Motor neuron (in vitro differentiated cells): ENCODE measurements at places on chromosomes 3 and 15.

GRCh38 chr3:64220161-64220914 is 4.9 kb downstream of the PRICKLE2 start:
- ATAC-seq: no peak

DNA sequence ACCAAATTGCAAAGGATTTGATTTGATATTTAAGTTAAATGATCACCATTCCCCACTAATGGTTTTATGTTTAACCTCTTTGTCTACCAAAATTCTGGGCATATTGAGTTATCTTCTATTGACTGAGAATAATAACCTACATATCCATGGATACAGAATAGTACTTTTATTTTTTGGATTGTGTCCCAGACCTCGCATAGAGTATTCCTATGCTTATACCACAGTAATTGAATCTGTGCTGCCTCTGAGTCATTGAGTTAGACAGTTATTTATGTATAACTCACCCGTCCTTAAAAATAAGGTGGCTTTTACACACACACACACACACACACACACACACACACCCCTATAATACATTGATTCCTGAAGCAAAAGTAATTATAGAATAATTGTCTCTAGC is 690.1 kb upstream of the BCHE start:
- peak; percentile 91 for ATAC-seq

GRCh38 chr15:59791755-59792154 is 102.6 kb upstream of the BNIP2 start:
- peak; percentile 33 for ATAC-seq

GRCh38 chr3:122263974-122264588 is 61.0 kb upstream of the CSTA start:
- no peak for ATAC-seq

DNA sequence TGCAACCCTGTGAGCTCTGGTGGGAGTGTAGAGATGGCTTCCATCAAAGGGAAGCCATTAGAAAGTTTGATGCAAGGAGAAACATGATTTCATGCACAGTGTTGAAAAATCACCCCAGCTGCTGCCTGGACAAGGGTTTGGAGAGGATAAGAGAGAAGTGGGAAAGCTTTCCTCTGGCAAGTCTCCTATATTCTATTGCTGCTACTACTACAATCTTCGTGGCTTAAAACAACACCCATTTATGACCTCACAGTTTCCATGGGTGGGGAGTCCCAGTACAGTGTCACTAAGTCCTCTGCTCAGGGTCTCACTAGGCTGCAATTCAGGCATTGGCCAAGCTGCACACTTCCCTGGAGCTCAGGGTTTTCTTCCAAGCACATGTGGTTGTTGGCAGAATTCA is 229.3 kb downstream of the TAFA4 start:
- no peak for ATAC-seq

DNA sequence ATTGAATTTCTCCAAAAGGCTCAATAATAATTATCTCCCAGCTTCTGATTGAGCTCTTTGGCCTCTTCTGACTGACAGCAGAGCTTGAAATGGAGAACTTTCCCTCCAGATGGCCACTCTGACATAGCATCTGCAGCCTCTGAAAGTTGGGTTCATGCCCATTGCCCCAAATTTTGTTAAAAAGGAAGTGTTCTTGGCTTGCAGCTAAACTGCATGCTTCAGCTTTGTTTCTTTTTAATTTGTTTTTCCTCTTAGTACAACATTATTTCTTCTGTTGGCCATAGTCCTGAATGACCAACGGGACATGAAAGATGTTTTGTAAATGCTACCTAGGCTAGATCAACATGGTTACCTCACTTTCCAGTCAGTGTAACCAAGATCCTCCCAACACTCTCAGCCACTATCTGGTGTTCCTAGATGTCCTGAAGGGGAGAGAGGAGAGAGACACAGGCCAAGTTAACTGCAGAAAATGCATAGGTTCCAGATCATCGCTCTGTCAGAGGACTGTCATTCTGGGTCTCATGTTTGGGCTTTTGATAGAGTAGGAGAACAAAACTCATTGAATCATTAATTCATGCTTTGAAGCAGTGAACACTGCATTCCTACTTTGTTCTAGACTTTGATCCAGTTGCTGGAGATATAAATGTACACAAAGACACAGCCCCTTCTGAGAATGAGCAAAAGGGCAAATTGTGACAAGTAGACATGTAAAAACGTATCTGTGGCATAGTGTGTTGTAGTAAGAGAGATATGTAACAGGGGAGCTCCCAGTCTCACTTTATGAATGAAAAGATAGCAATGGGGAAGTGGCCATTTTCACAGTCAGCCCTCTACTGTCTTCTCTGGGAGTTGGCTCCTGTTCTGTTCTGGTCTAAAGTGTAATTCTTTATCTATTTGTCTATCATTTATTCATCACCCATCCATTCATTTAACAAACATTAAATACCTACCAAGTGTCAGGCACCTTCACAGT is 156.2 kb downstream of the ZNF621 start:
- ATAC-seq: no peak

- peak; percentile 12 for ATAC-seq
These were observed 2.9 kb downstream of the TIMP4 start for GRCh38 chr3:12155828-12156227.

GRCh38 chr3:179716811-179717210 is 64.0 kb downstream of the USP13 start:
- no peak for ATAC-seq

- ATAC-seq: no peak
These were observed 78.5 kb downstream of the CD200 start for GRCh38 chr3:112411425-112411824.

GRCh38 chr15:25862071-25862471 is 1.1 kb downstream of the ATP10A start:
- ATAC-seq: no peak

GRCh38 chr3:144457758-144458157 is 486.1 kb downstream of the DIPK2A start:
- ATAC-seq: no peak

DNA sequence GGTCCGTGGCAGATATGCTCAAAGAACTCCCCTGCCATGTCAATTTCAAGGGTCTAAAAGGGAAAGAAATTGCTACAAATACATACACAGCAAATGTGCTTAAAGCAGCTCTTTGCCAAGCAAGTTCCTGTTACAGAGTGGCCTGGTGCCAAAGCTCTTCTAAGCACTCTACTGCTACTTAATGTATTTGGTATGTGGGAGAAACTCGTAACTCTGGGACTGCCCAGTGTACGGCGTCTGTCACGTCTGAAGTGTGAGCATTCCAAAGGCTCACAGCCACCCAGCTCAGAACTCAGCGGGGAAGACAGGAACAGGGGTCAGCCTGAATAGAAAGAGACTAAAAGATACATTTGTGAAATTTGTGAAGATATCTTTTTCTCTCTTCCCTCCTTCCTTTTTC is 54.6 kb downstream of the RBMS3 start:
- peak; percentile 93 for ATAC-seq

GRCh38 chr15:82647045-82647834 is at the start of gene CPEB1:
Gene CPEB1, minus strand, starts transcription at chr15:82647363. Its CDS starts 18,904 bp downstream, at chr15:82628459.
- peak; percentile 80 for ATAC-seq

DNA sequence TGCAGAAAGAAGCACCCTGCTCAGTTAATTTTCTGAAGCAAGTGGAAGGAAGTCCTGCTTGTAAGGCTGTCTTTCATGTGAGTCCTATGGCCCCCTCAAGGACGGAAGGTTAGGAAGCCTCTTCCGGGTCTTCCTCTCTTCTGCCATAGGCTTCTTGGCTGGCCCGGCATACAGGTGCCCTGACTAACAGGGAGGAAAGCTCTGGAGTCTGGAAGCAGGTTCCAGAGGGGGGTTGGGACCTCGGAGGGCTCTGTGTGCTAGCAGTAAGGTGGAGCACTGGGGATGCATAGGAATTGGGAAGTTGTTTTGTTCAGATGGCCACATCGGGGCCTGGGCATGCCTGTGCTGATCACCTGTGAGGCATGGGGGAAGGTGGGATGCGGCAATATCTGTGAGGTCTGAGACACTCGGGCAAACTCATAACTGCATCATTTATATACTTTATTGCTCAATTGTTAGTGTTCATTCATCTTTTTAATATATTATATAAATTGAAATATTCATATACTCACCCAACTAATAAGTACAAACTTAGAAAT is 49.6 kb downstream of the TRAK1 start:
- ATAC-seq: no peak

DNA sequence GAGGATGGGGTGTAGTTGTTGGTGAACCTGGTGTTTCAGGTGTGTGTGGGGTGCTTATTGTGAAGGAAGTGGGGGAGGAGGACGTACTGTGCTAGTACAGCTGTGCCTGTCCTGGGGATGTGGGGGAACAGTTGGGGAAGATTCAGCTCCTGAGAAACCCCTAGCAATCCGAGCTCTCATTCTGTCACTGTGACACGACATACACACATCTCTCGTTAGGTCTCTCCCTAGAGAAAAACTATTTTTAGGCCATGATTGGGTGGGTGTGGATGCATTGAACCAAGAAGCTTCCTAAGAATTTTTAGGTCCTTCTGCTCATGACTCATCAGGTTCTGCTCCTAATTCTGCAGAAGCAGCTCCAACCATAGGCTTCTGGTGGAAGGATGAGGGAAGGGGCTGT is 54.3 kb downstream of the SLC30A4 start:
- peak; percentile 74 for ATAC-seq

- ATAC-seq: no peak
These were observed 234.4 kb upstream of the TBL1XR1 start for GRCh38 chr3:177431525-177432176.

- ATAC-seq: no peak
These were observed 7.5 kb upstream of the PPP1R14D start for GRCh38 chr15:40836020-40836419.
